Endothelial cell (in vitro differentiated cells): ENCODE measurements at places on chromosomes 12 and 14. TPM values are rescaled to one million over a fixed set of nuclear protein-coding genes. Genes with fewer than 3 reads are reported as not detected.

The AP1G2 gene
- 134 TPM for total RNA-seq

The GUCY2C gene
- total RNA-seq: 0.36 TPM

DNA sequence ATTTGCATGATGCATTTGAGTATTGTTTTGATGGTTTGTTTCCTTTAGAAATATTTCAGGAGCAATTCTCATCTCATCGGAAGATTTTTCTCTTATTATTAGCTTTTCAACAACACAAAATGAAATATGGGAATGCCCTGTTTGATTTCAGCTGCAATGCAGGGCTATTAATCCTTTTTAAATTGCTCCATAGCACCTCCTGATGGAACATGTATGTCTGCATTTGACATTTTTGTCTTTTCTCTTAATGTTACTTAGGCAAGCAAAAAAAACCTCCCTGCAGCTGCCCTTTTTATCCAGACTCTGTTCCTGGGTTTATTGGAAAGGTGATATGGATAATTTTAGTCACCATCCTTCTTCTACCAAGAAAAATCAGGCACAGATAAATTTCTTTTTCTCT lies 895.8 kb downstream of the RPS29 start:
- no peak overlapping the region for H3K27ac ChIP-seq
- H3K4me3 ChIP-seq: no peak overlapping the region
- no peak for DNase-seq
- H3K27me3 ChIP-seq: no peaks in the 10 kb centered on the region
- no peaks in the 10 kb centered on the region for H3K4me1 ChIP-seq

DNA sequence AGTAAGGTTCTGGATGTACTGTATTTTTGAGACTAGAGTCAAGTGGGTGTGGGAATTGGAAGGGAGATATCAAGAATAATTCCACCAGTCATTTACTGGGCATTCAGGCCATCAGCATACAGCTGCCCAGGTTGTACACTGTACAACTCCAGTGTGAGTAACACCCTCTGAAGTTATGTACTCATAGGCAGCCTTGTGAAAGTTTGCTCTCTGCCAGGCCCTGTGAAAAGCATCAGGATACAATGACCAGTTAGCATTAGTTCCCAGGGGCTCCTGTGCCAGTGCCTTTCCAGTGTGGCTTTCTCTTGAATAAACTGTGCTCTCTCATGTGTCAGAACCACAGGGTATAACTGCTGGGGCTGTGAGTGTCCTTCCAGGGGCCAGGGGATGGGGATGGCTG lies 89.7 kb downstream of the LGMN start:
- H3K27me3 ChIP-seq: peaks cover 10% of the 10 kb centered on the region
- peaks cover 5% of the 10 kb centered on the region for H3K4me1 ChIP-seq
- no peak for DNase-seq
- H3K27ac ChIP-seq: no peak overlapping the region
- H3K4me3 ChIP-seq: no peak overlapping the region

- peak overlapping the region; percentile 54 for H3K27ac ChIP-seq
- no peaks in the 10 kb centered on the region for H3K36me3 ChIP-seq
- H3K27me3 ChIP-seq: peaks cover 1% of the 10 kb centered on the region
- no peak for DNase-seq
These were observed 11.7 kb upstream of the CCDC177 start for GRCh38 chr14:69586404-69586803.

DNA sequence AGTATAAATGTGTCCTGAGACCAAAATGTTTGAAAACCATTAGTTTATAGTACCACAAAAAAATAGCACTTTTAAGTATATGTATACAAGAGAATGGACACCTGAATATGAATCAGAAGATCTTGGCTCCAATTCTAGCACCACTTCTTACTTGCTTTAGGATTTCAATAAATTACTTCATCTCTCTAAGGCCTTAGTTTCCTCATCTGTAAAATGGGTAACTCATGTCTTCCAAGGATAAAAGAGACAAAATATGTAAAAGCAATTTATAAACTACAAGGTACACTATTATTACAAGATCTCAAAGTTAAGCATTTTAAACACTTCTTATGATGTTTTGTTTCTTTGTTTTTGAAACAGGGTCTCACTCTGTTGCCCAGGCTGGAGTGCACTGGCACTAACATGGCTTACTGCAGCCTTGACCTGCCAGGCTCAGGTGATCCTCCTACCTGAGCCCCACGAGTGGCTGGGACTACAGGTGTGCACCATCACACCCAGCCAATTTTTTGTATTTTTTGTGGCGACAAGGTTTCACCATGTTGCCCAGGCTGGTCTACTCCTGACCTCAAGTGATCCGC lies 9.4 kb downstream of the DUSP16 start:
- peaks cover 3% of the 10 kb centered on the region for H3K4me1 ChIP-seq
- no peak overlapping the region for H3K4me3 ChIP-seq
- no peaks in the 10 kb centered on the region for H3K27me3 ChIP-seq
- no peak for DNase-seq
- no peak overlapping the region for H3K27ac ChIP-seq
- H3K36me3 ChIP-seq: no peaks in the 10 kb centered on the region

GRCh38 chr12:100753837-100754236 lies 40.7 kb upstream of the ANO4 start:
- DNase-seq: no peak
- H3K27ac ChIP-seq: no peak overlapping the region

GRCh38 chr14:35406090-35406489 lies 1.5 kb upstream of the NFKBIA start:
- peak overlapping the region; percentile 95 for H3K4me3 ChIP-seq
- H3K36me3 ChIP-seq: peaks cover 18% of the 10 kb centered on the region
- no peak for DNase-seq
- H3K27ac ChIP-seq: no peak overlapping the region
